ENCODE measurements at places on chromosomes 2 and 18. TPM values are rescaled to one million over a fixed set of nuclear protein-coding genes. Genes with fewer than 3 reads are reported as not detected.

UNC50 gene
- 43.4 TPM for polyA plus RNA-seq

TFPI gene
- polyA plus RNA-seq: 76.3 TPM

TEX44 gene
- not detected for polyA plus RNA-seq

IL36RN gene
- not detected for polyA plus RNA-seq

REG3G gene
- polyA plus RNA-seq: not detected

UGT1A5 gene
- polyA plus RNA-seq: not detected

RAX gene
- polyA plus RNA-seq: not detected

CRYBA2 gene
- polyA plus RNA-seq: not detected

IGFBP5 gene
- 0.03 TPM for polyA plus RNA-seq

TGIF1 gene
- 40.6 TPM for polyA plus RNA-seq

TMEM182 gene
- 7.8 TPM for polyA plus RNA-seq

DYSF gene
- polyA plus RNA-seq: 0.23 TPM

BOLA3 gene
- 352 TPM for polyA plus RNA-seq

PAX8 gene
- 0.78 TPM for polyA plus RNA-seq

RBM44 gene
- polyA plus RNA-seq: 0.25 TPM

IL1F10 gene
- polyA plus RNA-seq: not detected

L3MBTL4 gene
- polyA plus RNA-seq: not detected

TMEM163 gene
- polyA plus RNA-seq: not detected

SERPINB4 gene
- polyA plus RNA-seq: not detected

FASTKD2 gene
- polyA plus RNA-seq: 26.6 TPM

SERPINB3 gene
- polyA plus RNA-seq: not detected

ANKRD36B gene
- polyA plus RNA-seq: 12.1 TPM

ACVR1C gene
- polyA plus RNA-seq: 0.03 TPM

PDCL3 gene
- 36.0 TPM for polyA plus RNA-seq

Data from K562 (cell line).